ENCODE measurements at places on chromosomes 16 and 17.

- no peak for DNase-seq
These were observed 50.1 kb downstream of the RNF112 start for GRCh38 chr17:19461116-19461515.

DNA sequence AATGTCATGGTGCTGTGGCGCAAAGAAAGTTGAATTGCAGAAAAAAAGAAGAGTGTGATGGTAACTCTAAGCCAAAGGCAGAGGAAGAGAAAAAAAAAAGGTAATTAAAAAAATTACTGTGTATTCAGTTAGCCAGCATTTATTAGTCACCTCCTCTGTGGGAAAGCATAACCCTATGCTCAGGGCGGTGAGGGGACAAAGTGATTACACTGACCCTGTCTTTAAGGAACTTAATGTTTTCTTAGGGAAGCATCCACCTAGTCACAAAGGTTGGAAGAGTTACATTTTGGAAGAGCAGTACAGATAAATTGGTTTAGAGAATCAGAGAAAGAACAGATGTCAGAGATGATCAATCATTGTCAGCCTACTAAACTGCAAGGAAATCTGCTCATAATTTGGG lies 410.3 kb downstream of the CDH11 start:
- no peak for DNase-seq

DNA sequence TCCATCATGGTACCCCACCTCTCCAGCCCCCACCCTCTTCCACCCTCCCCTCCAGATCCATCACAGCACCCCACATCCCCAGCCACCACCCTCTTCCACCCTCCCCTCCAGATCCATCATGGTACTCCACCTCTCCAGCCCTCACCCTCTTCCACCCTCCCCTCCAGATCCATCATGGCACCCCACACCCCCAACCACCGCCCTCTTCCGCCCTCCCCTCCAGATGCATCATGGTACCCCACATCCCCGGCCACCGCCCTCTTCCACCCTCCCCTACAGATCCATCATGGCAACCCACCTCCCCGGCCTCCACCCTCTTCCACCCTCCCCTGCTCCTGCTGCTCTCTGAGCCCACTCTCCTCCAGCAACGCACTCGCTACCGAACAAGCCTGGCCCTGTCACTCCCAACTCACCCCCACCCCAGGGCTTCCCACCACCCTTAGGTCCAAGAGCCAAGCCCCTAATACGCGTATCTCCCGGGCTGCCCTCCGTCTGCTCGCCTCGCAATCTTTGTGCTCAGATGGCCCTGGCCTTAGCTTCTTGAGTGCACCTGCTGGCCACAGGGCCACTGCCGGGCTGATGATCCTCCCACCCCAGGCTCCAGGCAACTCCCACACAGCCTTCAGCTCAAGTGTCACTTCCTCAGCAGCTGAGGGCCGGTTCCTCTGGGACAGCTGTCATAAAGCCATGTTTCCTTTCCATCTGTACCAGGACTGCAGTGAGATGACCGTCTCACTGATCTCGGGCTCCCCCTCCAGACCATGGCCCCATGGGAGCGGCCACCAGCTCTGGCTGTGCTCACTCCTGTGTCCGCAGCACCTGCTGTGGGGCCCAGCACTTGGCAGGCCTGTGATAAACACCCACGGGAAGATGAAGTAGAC lies 25.5 kb downstream of the KDM8 start:
- peak; percentile 93 for DNase-seq

DNA sequence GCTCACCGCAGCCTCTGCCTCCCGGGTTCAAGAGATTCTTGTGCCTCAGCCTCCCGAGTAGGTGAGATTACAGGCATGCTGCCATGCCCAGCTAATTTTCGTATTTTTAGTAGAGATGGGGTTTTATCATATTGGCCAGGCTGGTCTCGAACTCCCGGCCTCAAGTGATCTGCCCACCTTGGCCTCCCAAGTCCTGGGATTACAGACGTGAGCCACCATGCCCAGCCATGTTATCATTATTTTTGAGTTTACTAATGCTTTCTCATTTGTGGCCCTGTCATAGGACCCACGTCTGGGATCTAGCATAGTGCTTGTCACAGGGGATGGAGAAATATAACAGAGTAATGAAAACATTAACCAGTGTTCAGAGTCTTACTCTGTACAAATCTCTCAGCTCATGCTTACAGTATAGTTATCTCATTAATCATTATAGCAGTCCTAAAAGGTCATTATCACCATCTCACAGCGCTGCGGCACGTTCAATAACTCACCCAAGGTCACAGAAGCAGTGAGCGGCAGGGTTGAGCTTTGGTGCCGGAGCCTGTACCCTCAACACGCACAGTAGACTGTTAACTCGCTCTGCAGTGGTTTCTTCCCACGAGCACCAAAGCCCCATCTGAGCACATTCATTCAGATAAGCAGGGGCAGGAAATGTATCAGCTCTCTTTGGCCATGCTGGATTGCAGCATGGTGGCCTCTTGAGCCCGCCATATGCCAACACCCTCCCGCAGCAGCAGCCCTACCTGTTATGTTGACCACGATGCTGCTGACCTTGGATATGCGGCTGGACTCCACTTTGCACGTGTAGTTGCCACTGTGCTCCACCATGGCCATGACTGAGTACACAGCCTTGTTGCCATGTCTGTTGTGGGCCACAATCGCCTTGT lies 21.4 kb downstream of the PECAM1 start:
- DNase-seq: no peak

- DNase-seq: peak; percentile 75
These were observed at the start of gene TTLL6 for GRCh38 chr17:48816774-48817590. Gene TTLL6, minus strand, starts transcription at chr17:48817229. Its CDS starts 157 bp downstream, at chr17:48817072.

- peak; percentile 5 for DNase-seq
These were observed 2.8 kb downstream of the ZNF48 start for GRCh38 chr16:30397776-30398660.

DNA sequence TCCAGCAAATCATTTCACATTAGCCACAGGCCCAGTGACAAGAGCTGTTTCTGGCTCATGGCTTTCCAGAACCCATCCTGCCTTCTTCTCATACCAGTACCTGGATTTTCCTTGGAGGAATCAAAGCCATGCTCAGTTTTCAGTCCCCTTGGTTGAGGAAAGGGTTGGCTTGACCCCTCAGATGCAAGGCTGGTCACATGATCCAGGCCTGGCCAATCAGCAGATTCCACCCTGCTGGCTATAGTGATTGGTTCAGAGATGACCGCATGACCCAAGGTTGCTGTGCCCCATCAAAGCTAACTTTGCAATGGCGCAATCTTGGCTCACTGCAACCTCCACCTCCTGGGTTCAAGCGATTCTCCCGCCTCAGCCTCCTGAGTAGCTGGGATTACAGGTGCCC lies 45.0 kb downstream of the MMP15 start:
- DNase-seq: no peak

- no peak for DNase-seq
These were observed 168.8 kb downstream of the AATF start for GRCh38 chr17:37117373-37118142.

DNA sequence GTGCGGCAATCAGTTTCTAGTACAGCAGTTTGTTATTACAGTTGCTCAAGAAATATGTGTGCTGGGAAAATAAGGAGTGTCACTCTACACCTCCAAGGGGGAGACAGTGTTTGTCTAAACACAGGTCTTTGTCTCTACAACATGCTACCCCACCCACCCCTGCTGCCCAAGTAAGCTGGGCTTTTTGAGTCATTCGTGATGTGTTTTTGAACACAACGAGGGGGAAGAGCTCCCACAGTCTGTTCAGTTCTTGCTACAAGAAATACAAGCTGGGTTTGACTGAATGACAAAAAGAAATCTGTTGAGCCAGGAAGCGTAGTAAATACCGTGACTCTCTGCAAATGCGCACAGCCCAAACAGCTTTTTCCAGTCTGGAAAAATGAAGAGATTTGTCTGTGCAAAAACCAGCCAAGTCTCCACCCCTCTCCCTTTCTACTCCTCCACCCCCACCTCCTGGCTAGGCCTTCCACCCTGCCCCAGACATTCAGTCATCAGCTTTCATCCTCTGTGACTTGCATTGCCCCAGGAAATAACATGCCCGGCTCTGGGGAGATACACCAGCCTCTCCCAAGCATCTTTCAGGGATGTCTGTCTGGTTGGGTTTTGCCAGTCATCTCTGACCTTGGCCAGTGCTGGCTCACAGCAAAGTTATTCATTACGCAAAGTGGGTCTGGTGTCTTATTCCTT lies 25.7 kb downstream of the CHD9 start:
- DNase-seq: peak; percentile 99

DNA sequence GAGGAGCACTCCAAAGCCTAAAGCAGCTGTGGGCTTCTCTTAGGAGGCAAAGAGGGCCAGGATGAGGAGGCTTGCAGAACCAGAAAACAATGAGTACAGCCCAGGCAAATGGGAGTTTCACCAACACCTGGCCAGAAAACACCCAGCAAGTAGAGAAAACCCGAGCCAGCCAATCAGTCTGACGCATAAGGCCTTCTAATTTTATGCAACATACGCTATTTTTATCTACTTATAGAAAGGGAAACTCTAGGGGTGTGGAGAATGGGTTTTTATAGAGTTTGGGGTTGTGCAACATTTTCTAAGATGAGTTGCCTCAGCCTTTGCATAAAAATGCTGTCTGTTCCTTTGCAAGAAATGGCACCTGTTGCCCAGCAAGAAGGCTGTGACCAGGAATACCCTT lies 529.0 kb upstream of the CDH5 start:
- DNase-seq: no peak

DNA sequence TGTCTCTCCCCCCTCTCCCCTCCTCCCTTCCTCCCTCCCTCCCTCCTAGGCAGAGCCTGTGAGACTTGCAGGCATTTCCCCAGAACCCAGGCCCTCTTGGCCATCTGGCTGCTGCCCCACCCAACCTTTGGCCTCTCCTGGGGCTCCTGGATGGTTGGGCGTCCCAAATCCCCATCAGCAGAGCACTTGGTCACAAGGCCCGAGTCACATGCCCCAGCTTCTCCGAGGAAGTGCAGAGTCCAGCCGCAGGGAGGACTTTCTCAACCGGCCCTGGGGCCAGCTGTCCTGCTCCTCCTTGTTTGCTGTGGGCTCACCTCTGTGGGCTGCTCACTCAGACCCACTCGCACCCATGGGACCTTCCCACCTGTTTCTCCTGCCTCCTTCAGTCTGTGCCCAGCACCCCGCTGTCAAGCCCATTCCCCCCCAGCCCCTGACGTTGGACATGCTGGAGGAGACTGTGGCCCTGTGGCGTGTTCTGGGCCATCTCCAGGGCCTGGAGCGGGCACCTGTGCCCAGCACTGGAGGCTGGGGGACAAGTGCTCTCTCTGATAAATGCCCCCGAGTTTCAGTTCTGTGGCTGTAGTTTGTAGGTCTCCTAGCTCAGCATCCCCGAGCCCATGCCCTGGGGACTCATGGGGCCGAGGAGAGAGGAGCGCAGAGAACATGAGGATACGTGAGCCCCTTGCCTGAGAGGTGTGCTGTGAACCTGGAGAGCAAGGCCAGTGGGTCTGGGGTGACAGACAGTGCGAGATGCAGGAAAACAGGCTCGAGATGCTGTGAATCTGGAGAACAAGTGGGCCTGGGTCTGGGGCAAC lies 42.3 kb upstream of the ZNF750 start:
- DNase-seq: peak; percentile 71

Data from muscle of leg (tissue), 16 donors.